ENCODE measurements at places on chromosomes 12 and 14.
A peak's percentile ranks its signal among the peaks of the same experiment; 100 is the strongest.

- DNase-seq = no peak
Observed at GRCh38 chr12:24989216-24989615, 40.3 kb upstream of the BCAT1 start.

DNA sequence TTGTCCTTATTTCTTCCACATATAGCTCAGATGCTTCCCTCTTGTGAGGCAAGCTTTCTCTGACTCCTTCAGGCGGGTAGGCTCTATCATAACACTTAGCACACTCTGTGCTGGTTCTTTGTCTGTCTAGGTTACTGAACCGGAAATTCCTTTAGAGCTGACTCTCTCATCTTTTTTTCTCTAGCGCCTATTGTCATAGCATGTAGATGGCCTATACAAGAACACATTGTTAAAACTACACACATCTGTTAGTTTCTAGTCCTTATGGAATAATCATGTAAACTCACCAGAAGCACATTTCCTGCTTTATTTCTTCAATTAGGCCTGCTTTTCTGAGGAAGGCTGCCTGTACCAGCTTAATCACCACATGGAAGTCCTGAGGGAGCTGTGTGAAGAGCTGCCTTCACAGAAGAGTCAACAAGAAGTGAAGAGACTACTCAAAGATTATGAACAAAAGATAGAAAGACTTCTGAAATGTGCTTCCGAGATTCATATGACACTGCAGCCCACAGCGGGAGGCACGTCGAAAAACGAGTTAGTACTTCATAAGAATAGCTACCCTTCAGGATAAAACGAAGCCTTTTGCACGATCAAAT is 143.9 kb downstream of the SYNE2 start:
- DNase-seq = no peak

DNA sequence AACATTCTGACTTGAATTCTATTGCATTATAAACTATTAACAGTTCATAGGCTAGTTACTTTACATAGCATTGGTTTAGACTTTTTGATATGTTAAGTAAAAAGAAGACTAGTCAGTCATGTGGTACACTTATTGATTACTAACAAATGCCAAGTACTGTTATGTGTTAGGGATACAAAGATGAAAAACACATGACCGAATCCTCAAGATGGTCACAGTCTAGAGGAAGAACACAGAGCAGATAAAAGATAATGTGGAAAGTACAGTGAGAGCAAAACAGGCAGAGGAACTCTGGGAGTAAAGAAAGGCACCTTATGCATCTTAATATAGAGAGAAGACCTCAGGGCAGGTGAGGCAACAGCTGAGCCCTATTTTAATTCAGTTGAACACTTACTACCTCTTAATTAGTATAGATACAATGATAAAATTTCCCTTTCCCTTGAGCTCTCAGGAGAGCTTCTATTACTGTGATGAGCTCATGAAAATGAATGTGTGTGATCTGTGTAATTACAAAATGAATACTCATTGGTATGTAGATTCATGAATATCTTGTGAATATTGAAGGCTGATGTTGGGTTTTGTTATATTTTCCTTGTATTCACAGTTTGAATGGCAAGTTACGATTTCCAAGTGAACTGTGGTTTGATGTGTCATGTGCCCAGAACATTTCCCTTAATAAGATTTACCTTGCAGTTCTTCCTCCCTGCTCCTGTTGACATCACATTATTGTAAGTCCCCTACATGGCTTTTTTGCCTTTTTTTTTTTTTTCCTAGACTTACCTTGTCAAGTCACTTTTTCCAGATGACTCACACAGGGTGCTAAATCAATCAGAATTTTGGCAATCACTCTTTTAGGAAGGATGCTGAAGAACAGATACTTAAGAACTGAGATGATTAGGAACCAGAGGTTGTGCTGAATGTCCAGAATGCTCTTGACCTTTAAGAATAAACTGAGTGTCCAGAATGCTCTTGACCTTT is 29.5 kb upstream of the MSRB3 start:
- DNase-seq = no peak

DNA sequence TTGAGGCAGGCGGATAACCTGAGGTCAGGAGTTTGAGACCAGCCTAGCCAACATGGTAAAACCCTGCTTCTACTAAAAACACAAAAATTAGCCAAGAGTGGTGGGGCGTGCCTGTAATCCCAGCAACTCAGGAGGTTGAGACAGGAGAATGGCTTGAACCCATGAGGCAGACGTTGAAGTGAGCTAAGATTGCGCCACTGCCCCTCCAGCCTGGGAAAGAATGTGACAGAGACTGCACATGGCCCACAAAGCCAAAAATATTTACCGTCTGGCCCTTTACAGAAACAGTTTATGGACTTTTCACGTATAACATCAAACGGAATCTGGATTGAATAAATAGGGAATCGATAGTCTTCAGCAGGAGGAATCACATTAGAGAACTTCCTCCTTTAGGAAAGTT is 3.5 kb downstream of the RSRC2 start:
- DNase-seq = no peak

- no peak for DNase-seq
Observed at GRCh38 chr14:34355584-34356263, 106.3 kb downstream of the SPTSSA start.

DNA sequence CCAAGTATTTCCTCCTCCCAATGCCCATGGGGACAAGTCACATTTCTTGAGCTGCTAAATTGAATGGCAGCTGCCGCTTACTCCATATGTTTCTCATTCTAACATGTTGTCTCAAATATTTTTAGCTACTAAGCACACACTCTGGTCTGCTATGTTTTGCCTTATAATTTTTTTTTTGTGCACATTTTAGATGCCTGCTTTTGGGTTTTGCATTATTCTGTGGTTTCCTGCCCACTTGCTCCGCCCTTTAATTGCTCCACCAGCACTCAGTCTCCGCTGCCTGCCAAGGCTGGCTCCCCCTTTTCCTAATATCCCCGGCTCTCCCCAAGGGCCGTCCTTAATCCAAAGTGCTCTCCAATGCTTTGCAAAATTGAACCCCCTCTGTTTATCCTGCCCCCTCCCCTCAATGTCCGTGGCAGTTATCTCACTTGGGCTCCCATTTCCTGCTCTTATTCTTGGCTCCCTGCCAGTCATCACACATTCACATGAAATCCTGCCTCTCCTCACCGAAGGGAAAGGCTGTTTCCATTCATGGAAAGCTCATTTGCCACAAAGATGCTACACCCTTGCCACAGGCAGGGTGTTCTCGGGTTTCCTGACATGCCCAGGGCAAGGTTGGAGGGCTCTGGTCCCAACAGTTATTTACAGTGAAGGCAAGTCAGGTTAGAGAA is 79.4 kb downstream of the C12orf75 start:
- DNase-seq = no peak

- DNase-seq = no peak
Observed at GRCh38 chr14:105105158-105105557, 39.9 kb upstream of the GPR132 start.

DNA sequence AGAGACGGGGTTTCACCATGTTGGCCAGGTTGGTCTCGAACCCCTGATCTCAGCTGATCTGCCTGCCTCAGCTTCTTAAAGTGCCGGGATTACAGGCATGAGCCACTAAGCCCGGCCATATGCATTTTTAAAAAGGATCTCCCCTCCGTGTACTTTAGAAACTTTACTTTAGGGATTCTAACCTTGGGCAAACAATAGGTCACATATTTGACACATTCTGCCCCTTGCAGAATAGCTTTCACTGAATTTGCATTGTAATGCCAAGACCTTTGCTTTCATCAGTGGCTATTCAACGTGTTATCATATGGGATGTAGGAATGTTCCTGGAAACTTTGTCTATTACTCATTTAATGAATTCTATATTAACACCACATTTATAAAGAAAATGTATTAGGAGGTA is 11.4 kb upstream of the ANKS1B start:
- no peak for DNase-seq

- no peak for DNase-seq
Observed at GRCh38 chr14:77203611-77204458, 22.2 kb downstream of the TMEM63C start.

GRCh38 chr12:121089813-121090430 is 42.8 kb upstream of the P2RX7 start:
- DNase-seq = no peak

DNA sequence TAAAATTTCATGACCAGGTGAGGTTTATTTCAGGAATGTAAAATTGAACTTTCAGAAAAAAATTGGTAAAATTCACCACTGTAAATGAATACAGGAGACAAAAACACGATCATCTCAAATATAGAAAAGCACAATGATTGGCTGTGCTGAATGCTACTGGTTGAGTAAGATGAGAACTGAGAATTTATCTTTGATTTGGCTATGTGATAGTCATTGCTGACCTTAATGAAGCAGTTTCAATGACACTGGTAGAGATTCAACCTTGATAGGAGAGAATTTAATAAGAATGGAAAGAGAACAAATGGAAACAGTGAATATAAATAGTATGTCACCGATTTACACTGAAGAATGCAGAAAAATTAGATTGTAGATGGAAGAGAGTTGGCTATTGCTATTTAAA is 6.4 kb upstream of the PMCH start:
- no peak for DNase-seq

GRCh38 chr12:119870457-119870856 is 6.7 kb downstream of the CIT start:
- DNase-seq = no peak

GRCh38 chr12:90207799-90208198 is 499.2 kb upstream of the ATP2B1 start:
- no peak for DNase-seq

- DNase-seq = no peak
Observed at GRCh38 chr12:6607751-6608591, 792 bp upstream of the CHD4 start.

GRCh38 chr12:26711569-26711968 is 121.4 kb downstream of the ITPR2 start:
- no peak for DNase-seq

DNA sequence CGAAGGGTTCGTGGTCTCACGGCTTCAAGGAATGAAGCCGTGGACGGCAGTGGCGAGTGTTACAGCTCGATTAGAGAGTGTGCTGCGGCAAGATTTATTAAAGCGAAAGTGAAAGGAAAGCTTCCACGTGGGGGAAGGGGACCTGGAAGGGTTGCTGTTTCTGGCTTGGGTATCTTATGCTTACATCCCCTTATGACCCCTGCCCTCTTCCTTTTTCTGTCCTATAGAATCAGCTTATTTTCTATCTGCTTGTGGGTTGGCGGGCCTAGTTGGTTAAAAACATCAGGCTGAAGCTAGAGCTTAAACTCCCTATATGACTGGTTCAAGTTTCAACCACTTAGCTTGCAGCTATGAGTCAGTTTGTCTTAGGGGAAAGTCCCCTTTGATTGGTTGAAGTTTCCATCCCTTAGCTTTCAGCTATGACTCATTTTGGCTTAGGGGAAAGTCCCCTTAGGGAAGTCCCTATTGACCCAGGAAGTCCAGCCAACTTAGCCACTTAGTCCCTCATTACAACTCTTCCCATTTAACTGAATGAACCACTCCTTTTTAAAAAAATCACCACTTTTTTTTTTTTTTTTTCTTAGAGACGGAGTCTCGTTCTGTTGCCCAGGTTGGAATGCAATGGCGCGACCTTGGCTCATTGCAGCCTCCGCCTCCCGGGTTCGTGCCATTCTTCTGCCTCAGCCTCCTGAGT is 1494.7 kb upstream of the TMEM132C start:
- peak; percentile 3 for DNase-seq

GRCh38 chr14:72663956-72664650 is 229.8 kb downstream of the DPF3 start:
- no peak for DNase-seq

DNA sequence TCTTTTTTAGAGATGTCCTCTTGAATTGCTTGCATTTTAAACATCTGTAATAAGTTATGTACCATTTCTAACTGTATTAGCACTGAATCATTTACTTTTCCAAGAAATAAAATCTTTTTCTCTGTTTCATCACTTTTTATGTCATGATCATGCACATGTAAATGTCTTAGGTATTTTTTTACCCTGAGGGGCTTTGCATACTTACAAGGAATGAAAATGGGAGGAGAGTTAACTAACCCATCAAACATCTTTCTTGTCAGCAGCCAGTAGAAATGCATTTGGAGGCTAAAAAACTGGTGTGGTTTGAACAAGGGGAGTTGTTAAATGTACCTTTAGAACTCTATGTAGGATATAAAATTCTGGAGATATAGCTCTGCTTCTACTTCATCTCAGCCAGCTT is 1080.3 kb downstream of the GALC start:
- no peak for DNase-seq

DNA sequence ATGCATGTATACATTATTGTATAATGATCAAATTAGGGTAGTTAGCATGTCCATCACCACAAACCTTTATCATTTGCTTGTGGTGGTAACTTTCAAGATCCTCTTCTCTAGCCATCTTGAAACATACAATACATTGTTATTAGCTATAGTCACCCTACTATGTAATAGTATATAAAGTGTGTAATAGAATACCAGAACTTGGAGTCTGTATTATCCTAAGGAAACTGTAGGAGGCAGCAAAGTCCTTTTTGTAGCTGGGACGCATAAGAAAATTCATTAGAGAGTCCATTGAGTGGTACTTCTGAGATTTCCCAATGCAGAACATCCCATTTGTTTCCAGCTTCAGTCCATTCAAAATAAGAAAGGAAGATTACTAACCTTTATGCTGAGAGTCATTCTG is 325.9 kb upstream of the LRFN5 start:
- DNase-seq = no peak

DNA sequence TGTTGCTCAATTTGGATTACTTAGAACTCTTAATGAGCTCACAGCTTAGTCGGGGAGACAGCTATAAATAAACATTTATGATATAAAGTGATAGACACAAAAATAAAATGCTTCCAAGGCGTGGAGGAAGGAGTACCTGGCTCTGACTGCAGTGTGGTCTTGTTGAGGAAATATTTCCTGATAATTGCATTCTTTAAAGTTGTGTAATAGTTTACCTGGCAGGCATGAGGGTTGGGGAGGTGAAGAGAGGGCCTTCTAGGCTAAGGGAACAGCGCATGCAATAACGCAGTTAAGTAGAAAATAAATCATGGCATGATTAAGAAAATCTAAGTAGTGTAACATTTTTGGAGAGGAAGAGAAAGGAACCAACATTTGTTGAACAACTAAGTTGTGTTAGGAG is 260.5 kb upstream of the ATP2B1 start:
- no peak for DNase-seq

DNA sequence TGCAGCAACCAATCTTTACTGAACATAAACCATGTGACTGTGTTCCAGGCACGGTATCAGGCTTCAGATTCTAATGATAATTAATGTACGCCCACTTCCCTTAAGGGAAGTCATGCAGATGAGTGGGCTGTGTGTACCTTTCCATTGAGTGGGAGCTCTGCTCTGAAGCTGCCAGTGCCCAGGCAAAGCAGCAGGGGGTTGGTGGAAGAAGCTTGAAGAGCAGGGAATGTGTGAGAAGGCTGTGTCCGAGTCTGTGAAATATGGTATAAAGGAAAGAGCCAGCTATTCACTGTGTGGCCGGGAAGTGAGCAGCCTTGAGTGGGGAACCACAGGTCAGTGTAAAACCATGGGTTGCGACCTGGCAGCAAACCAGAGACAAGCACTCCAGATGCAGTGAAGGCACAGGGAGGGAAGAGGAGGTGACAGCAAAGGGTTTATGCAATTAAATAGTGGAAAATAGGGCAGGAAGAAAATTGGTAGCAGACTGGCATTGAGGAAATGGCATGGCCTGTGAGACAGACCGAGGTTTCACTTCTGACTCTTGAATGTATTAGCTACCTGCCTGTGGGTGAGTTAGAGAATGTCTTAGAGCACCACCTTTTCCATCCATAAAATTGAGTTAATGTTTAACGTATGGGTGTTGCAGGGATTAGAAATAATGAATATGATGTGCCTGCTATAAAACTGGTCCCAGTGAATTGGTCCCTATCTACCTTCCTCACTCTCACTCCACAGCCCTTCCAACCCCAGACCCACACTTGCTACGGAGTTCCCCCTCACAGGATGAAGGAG is 116.4 kb downstream of the NTF3 start:
- DNase-seq = no peak

All from stimulated activated CD4-positive, alpha-beta T cell treated with anti-CD3 and anti-CD28 coated beads, TNF-alpha, amount 100 ng/mL, for 1 hour (primary cell).